ENCODE measurements at places on chromosomes 5 and 9.

GRCh38 chr5:160835818-160836528 lies 16.0 kb downstream of the ATP10B start:
- no peak for DNase-seq

- DNase-seq = no peak
These were observed 48.4 kb upstream of the EPB41L4A start for GRCh38 chr5:112467485-112467884.

- DNase-seq = no peak
These were observed 6.5 kb upstream of the MAT2B start for GRCh38 chr5:163498886-163499285.

DNA sequence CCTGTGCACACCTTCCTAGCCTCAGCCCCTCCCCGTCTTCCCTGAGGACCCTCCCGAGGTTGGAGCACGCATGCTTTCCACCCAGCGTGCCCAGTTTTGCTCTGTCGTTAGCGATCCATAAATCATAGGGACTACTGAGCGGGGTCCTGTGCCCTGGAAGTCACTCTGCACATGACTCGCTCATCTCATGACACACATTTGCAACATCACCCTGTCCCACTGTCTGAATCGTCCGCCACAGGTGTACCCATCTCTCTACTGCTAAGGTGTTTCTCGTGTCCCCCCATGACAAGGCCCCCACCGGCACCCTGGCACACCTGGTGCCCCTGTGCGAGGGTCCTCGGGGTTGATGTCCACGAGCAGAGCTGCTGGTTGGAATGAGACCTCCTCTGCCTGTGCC lies 69.0 kb upstream of the BARHL1 start:
- no peak for DNase-seq

DNA sequence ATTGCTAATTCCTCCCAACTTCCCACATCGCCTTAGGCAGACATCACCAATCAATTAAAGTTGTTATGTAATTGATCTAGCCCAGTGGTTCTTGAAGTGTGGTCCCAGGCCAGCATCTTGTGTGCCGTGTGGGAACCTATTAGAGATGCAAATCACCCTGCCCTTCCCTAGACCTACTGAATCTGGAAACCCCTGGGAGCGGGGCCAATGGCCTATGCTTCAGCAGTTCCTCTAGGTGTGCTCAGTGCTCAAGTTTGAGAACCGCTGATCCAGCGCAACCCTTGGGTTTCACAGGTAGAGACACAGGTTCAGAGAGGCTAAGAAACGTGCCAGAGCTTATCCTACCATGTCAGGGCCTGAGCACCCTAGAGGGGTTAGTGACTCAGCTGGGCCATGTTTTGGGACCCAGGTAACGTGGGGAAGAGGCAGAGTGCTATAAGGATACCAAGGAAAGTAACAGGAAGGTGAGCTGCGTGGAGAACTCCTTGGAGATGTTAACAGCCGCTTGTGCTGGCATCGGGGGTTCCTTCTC lies 4.4 kb downstream of the SLC34A1 start:
- no peak for DNase-seq

- no peak for DNase-seq
These were observed 92.6 kb downstream of the LIFR start for GRCh38 chr5:38463634-38464521.

DNA sequence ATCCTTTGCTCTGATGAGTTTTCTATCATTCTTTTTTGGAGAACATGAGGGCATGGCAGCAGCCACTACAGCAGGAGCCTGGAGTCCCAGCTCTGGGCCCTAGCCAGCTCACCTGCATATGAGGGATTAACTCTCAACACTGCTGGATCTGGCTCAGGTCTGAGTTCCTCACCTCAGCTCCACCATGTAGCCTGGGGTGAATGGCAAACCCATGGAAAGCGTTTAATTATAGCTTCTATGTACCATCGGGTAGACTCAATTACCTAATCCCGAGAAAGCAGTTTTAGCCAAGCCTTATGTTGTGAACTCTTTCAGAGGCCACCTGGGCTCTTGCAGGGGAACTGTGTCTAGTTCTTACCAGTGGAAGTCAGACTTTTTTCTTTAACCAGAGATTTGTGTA lies 3.9 kb upstream of the S100Z start:
- DNase-seq = no peak

All from stimulated activated CD4-positive, alpha-beta T cell treated with anti-CD3 and anti-CD28 coated beads, Interleukin-1b, Interleukin-23, amount 100 ng/mL, for 4 hours (primary cell).